ENCODE measurements at places on chromosomes 1 and 21.

- peak; percentile 42 for DNase-seq
These were observed 8.2 kb upstream of the TRIM63 start for GRCh38 chr1:26075421-26076144.

- no peak for DNase-seq
These were observed 111.8 kb upstream of the PALMD start for GRCh38 chr1:99533909-99534637.

GRCh38 chr1:185917646-185918045, 183.5 kb downstream of the HMCN1 start:
- no peak for DNase-seq

GRCh38 chr1:7536891-7537591, 234.1 kb upstream of the VAMP3 start:
- no peak for DNase-seq

- DNase-seq = no peak
These were observed 104.1 kb downstream of the CNIH3 start for GRCh38 chr1:224720216-224720615.

GRCh38 chr1:175600721-175601440, 142.5 kb downstream of the TNR start:
- no peak for DNase-seq

- no peak for DNase-seq
These were observed 36.9 kb upstream of the IFI16 start for GRCh38 chr1:158972841-158973240.

- no peak for DNase-seq
These were observed 133.2 kb downstream of the PROX1 start for GRCh38 chr1:214120951-214121350.

- DNase-seq = peak; percentile 9
These were observed 886 bp downstream of the BTBD8 start for GRCh38 chr1:92081031-92081430.

- DNase-seq = no peak
These were observed 968 bp downstream of the CSMD2 start for GRCh38 chr1:34163792-34164731.

DNA sequence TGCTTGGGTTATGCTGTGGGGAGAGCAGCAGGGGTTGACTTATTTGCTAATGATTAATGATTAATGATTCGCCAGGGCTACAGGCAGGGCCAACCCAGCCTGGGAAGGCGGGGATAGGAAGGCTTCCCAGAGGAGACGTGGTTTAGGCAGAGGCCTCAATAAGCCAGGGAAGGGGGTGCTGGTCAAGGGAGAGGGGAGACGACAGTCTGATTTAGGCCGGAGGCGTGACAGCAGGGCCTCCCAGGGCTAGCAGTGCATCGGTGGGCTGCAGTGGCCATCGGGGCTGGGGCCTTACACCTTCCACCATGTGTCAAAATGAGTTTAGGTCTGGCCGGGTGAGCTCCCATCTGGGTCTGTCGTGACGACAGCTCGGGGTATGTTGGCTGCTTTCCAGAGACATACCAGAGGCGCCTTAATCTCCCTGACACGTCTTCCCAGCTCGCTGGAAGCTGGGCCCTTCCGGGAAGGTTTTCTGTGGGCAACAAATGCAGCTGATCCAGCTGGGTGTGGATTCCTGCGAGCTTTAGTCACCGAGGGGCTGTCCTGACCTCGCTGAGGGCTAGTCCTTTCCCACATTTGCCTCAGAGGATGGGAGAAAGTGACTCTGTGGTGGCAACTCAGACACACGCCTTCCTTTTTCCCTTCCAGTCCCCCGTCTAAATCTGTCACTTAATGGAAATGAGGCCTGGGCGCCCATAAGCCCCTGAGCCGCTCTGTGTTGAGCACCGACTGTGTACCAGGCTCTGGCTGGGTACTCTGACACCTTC, 3.7 kb upstream of the SLC1A7 start:
- peak; percentile 94 for DNase-seq

DNA sequence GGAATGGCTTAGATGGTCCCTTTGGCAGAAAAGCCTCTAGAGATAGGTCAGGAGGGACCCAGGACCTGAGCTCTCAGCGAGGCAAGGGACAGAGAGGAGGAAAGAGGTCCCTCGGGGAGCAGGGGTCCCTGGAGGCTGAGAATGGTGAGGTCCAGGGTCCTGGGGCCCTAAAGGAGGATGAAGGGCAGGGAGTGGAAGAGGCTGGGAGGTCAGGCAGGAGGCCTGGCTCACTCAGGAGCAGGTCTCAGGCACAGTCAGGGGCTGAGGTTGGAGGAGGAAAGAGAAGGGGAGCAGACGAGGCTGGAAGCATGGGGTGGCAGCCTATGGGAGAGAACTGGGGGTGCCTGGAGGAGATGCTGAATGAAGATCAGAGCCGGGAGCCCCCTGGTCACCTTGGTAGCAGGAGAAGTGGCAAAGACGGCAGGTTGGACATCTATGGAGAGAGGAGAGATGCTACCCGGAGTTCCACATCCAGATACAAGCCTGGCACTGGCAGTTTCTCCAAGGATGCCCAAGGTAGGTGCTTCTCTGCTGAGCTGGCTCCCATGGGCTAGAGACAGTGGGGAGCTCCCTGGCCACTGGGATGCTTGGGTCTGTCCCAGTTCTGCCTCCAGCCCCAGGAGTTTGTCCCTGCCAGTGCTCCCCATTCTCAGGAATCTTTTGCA, 22.6 kb downstream of the IGFN1 start:
- no peak for DNase-seq

- DNase-seq = no peak
These were observed 80.7 kb downstream of the DNTTIP2 start for GRCh38 chr1:93798291-93798690.

DNA sequence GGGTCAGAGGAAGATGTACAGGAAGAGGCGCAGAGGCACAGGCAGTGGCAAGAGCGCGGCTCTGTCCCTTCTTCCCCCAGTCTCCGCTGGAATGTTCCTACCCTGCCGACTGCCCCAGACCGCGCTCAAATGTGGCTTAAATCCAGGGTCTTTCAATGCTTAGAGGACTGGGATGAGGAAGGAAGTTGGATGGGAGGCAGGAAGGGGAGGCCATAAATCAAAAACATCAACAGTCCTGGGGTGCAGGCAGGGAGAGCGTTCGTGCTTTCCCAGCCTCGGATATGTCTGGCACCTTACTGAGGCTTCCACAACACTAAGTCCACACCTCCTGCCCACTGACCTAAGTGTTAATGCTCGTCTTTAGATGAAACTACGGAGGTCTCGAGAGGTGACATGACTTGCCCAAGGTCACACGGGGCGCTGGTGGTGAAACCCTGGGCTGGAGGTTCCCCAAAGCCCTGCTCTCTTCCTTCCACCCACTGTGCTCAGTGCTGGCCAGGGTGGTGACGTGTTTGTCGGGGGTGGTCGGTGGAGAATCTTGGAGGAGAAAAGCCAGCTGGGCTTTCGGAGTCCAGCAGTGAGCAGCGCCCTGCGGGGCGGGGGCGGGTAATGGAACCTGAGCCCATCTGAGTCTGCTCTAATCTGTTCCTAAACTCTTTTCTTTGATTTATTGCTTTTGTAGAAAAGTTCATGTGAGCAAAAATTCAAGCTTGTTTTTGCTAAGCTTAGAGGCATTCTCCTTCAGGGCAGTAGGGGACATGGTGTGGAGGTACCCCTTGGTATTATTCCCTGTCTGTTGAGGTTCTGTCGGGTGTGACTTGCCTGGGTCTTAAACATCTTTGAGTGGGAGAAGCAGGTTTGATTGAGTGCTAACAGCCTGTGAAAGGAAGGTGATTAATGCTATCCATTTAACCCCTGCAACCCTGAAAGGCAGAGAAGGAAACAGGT, 708 bp downstream of the CDA start:
- no peak for DNase-seq

GRCh38 chr21:39845571-39846130, 21.6 kb upstream of the PCP4 start:
- DNase-seq = no peak

DNA sequence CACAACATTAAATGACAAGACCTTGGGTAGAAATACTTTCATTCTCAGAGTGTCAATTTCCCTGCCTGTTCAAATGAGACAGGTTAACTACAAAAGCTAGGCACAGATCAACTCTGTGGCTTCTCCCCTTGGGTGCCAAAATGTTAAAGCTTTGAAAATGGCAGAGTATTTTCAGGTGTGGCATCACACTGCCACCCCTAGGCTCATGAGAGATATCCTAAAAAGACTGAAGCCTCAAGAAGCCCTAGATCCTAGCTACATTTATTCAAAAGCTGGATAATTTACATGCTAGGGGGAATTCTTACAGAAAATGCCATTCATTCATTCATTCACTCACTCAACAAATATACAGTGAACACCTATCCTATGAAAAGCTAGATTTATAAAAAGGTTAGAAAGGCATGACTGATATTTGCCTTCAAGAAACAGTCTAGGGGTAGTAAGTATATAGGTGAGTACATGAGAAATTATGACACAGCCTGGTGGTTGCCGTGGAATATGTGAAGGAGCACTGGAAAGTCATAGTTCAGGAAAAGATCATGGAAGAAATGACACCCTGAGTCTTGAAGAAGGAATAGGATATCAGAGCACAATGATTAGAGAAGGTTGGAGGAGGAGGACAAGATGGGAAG, 15.9 kb upstream of the RAB4A start:
- no peak for DNase-seq

DNA sequence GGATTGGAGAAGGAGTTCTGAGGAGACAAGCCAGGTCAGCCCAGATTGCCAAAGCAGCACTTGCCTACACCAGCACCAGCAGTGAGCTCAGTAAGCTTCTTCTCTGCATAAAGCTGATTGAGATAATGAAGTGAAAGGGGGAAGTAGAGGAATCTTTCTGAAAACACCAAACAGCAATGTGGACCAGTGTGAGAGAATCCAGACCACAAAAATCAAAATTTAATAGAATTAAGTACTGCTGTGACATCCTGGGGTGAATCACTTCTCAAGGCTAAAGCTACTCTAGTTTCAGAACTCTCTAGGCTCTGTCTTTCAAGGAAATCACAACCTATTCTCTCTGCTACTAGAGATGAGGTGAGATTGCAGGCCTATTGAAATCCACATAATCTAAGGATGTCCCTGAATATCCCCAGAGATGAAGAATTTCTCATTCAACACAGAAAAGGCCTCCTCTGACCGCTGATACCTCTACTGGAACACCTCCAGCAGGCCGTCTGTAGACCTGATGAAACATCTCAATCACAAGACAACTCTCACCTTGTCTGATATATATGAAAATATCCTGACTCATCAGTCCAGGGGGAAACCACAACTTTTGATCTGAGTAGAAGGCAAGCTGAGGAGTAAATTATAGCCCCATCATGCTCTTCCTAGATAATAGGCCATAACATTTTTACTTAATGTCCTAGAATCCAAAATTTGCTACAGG, at the start of gene FCRL4:
Gene FCRL4, minus strand, starts transcription at position 127 of the 709 bp plus-strand sequence. CDS start 141 bp downstream, outside the sequence.
- no peak for DNase-seq

- DNase-seq = no peak
These were observed 131.5 kb downstream of the PLPP3 start for GRCh38 chr1:56447823-56448222.

DNA sequence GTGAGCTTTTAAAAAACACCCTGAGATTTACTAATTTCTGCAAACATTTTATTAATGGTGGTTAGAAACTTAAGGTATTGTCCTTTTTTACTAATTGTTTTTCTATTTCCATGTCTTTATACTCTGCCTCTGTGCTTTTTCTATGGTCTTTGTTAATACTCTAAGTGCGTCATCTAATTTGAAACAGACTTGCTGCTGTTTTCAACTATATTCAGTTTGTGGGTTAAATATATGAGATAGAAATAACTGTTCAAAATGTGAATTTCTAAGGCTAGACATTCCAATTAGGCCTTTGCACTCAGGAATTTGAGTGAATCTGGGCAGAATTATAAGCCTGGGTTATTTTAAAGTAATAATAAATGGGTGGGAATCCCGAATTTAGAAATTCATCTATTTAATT, 82.4 kb upstream of the COL11A1 start:
- DNase-seq = no peak

GRCh38 chr1:109441069-109441468, 14.8 kb upstream of the PSMA5 start:
- DNase-seq = no peak

DNA sequence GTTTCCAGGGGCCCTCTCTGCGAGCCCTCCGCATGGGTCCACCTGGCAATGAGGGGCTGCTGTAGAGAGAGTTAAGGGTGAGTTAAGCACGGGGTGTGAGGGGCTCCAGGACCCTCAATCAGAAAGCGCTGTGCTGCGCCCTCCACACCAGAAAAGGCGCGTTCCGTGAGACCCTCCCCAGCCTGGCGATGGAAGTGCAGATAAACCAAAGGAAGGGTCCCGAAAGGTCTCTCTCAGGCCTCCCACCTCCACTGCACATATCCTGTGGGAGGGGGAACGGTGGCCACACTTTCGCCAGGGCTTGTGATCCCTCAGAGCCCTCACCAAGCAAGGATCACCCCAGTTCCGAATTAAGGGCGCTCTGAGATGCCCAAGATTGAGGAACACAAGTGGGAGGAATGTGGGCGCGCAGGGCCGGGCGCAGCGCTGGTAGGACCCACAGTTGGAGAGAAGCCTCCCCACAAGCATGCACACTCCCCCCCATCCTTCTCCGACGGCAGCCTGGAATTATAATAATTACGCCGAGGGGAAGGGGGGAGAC, 1.1 kb downstream of the WNT3A start:
- no peak for DNase-seq

- DNase-seq = no peak
These were observed 6.9 kb downstream of the MX2 start for GRCh38 chr21:41368735-41369104.

GRCh38 chr1:228459091-228459993, 27.8 kb upstream of the RNF187 start:
- DNase-seq = peak; percentile 41

GRCh38 chr1:209405183-209405814, 178.2 kb upstream of the CAMK1G start:
- no peak for DNase-seq

DNA sequence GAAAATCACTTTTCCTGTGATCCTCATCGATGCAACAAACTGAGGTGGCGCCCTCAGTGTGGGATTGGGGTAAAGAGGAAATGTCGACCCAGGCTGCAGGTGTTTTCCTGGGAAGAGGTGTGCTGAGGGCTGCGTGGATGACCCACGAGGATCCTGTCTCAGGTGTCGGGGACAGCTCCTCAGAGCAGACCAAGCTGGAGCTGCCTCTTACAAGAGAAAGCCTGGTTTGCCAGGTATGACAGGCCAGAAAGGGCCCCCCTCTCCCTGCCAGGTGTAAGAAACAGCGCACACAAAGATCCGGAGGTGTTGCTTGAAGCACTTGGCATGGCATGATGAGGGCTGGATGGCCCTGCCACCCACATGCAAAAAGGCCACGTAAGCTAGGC, 12.6 kb downstream of the FHAD1 start:
- no peak for DNase-seq

GRCh38 chr1:172778456-172779455, 119.9 kb downstream of the FASLG start:
- no peak for DNase-seq

GRCh38 chr1:81478219-81478618, 322.5 kb upstream of the ADGRL2 start:
- DNase-seq = peak; percentile 38

DNA sequence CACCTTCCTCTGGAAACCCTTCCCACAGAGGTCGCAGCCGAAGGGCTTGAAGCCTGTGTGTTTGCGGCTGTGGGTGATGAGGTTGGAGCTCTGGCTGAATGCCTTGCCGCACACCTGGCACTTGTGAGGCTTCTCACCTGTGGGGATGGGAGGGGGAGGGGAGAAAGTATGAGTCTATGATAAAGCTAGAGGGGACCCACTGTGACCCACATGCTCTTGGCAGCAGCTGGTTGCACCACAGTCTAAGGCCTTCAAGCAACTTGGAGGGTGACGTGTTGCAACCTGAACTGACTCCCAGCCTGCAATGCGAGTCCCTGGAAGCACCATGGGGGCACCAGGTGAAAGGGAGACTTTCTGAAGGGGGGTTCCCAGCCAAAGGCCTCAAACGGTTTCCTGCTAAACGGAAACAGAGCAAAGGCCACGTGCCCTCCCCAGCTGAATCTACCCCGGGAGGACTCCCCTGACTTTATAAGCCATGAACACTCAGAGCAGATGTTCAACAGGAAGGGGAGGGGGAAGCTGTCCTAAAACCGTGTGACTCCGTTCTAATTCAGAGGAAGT, 10.6 kb downstream of the GFI1 start:
- DNase-seq = peak; percentile 57

Measured in stomach (tissue), 19 donors.